ENCODE measurements at places on chromosomes 13 and 19.

- no peak for DNase-seq
These were observed 201.3 kb upstream of the SERP2 start for GRCh38 chr13:44172281-44172810.

DNA sequence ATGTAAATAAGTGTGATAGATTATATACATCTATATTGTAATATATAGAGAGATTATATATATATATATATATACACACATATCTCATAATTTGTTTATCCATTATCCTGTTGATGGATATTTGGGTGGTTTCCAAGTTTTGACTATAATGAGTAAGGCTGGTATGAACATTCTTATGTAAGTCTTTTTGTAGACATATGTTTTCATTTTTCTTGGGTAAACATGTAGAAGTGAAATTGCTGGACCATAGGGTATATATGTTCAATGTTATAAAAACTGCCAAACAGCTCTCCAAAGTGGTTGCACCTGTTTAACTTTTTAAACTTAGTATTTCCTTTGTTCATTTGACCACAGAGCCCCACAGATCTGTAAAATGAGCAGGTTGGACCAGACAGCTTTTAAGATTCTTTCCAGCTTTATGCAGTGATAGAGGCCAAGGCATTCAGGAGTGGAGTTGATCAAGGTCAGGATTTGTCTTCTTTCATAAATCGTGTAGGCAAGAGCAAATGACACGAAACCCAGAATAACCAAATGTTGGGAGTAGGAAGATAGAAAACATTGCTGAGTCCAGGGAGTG, 21.7 kb upstream of the KATNAL1 start:
- no peak for DNase-seq

DNA sequence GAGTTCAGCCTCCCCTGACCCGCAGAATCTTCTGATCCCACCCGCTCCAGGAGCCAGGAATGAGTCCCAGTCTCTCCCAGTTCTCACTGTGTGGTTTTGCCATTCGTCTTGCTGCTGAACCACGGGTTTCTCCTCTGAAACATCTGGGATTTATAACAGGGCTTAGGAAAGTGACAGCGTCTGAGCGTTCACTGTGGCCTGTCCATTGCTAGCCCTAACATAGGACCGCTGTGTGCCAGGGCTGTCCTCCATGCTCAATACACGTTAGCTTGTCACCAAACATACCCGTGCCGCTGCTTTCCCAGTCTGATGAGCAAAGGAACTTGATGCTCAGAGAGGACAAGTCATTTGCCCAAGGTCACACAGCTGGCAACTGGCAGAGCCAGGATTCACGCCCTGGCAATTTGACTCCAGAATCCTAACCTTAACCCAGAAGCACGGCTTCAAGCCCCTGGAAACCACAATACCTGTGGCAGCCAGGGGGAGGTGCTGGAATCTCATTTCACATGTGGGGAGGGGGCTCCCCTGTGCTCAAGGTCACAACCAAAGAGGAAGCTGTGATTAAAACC, 1.1 kb upstream of the APOE start:
- DNase-seq, result no peak

DNA sequence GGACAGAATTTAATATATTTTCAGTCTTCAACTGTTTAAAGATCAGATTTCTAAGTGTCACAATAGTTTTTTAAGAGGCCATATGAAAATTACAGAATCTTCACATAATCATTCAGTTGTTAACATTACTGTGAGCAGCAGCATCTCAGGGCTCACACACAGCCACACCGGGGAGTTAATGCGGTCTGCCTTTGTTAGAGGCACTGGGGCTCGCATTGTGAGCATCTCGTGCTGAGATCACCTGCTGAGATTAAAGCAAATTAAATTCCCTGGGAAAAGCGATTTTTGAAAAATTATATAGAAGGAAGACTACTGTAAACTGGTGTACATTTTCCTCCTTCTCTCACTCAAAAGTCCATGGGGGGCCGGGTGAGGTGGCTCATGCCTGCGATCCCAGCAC, 16.6 kb downstream of the GPR12 start:
- DNase-seq, result no peak

GRCh38 chr13:31029102-31029501, 96.6 kb downstream of the TEX26 start:
- DNase-seq, result no peak

DNA sequence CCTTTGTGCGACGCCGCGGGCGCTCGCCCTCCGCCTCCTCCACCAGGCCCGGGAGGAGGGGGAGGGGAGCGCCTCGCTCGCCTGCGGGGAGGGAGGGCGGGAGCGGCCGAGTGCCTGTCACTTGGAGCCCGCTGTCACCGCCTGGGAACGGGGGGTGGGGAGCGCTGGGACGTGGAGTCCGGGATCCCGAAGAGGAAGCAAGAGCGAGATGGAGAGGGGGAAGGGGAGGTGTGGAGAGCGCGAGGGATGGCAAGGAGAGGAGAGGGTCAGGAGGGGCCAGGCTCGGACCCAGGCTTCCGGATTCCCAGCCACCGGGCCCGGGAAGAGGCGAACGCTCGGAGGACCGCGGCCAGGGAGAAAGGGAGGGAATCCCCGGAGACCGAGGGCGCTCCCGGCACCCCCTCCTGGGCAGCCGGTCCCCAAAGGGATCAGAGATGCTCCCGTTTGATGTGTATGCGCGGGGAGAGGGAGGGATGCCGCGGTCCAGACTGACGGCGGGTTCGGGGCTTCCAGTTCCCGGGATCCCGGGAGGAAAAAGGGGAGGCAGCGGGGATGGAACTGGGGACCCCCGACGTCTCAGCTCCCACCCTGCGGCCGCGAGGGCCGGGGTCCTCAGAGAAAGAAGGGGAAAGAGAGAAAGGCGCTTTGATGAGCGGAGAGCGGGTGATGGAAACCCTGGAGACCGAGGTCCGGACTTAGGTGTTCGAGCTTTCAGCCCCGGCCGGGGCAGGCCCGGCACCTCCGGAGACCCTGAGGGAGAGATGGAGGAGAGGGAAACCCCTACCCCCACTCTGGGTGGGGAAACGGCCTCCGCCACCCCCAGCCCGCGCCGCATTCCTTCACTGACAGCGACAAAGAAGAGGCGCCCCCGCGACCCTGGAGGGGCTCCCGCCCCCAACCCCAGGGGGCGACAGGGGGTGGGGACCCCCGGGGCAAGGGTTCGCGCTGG, 4.7 kb upstream of the DPF1 start:
- no peak for DNase-seq

DNA sequence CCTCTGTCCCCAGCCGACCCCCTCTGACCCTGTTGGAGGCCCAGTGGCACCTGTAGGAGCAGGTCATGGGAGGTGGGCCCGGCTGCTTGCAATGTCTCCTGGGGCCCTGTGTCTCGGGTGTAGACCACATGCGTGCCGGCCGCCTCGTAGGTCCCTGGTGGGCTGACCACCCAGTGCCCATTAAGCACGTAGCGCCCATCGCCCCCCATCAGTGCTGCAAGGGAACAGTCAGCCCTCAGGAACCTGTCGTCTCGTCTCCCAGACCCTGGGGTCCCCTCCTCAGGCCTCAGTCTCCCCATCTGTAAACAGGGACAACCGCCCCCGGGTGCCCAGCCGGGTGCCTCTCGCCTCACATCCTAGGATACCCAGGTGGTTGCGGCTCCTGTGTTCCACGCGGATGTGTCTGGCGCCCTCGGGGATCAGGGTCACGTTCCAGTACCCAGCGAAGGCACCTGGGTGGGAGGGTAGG, 5.6 kb downstream of the ADAMTSL5 start:
- no peak for DNase-seq

GRCh38 chr13:40667622-40667978, 1.2 kb upstream of the FOXO1 start:
- no peak for DNase-seq

GRCh38 chr13:110390567-110390966, 83.5 kb downstream of the COL4A2 start:
- DNase-seq, result no peak

DNA sequence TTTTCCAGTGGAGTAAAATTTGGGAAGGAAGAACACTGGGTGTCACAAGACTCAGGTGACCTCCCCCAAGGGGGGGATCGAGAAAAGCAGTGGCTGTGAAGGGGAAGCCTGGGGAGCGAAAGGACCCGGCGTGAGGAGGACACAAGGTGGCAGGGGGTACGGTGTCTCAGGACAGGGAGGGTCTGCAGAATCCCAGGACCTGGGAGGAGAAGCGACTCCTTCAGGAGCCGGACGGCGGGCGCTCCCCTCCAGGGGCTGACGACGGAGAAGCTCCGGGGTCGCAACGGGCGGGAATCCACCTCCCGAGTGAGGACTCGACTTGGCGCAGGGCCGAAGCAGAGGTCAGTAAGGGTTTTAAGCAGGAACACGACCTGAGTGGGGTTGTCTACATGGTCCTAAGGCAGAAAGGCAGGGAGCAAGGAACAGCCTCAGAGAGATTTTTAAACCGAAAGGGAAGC, 529 bp downstream of the ZNF836 start:
- no peak for DNase-seq

- no peak for DNase-seq
These were observed 28.6 kb downstream of the POLR1D start for GRCh38 chr13:27650312-27650711.

All from hematopoietic multipotent progenitor cell treated with erythropoietin and hydrocortisone succinate and interleukin-3 and kit ligand, for 17 days (in vitro differentiated cells).